Activated CD4-positive, alpha-beta T cell treated with anti-CD3 and anti-CD28 coated beads for 24 hours (primary cell): ENCODE measurements at places on chromosomes 6 and 20.

- no peak for DNase-seq
Observed at GRCh38 chr6:90107771-90108282, 188.8 kb downstream of the BACH2 start.

DNA sequence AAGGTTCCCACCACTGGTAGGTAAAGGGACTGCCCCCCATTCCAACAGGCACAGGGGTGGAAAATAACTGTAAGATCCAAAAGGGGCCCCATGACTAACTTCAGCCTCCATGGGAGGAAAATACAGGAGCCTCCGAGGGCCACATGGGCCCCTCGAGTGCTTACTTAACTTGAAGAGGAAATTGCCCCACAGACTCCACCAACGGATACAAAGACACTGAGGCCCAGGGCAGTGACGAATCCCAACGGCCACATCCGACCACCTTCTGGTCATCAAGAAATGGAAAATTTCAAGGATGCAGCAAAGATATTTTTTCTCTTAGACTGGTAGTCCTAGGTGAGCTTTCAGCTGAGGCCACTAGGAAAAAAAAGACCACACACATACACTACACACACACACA lies 116.0 kb upstream of the MRPS10 start:
- no peak for DNase-seq

GRCh38 chr6:35166520-35166919 lies 25.4 kb upstream of the TCP11 start:
- no peak for DNase-seq

GRCh38 chr6:108698593-108699289 lies 138.0 kb downstream of the FOXO3 start:
- DNase-seq, result no peak

DNA sequence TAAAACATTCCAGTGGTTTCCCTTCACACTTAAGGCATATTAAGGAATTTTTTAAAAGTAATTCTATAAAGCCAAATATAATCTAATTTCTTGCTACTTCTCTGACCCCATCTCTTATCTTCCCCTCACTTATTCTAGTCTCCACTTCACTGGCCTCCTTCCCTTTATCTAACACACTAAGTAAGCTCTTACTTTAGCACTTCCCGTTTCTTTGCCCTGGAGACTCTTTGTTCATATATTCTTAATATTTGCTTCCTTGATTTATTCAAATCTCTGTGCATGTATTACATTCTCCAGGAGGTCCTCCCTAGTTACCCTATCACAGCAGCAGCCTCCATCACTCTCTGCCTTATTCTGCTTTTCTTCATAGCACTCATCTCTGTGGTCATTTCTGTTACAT lies 20.3 kb downstream of the GTPBP2 start:
- no peak for DNase-seq

GRCh38 chr6:97665446-97665845 lies 382.4 kb upstream of the MMS22L start:
- DNase-seq, result no peak

DNA sequence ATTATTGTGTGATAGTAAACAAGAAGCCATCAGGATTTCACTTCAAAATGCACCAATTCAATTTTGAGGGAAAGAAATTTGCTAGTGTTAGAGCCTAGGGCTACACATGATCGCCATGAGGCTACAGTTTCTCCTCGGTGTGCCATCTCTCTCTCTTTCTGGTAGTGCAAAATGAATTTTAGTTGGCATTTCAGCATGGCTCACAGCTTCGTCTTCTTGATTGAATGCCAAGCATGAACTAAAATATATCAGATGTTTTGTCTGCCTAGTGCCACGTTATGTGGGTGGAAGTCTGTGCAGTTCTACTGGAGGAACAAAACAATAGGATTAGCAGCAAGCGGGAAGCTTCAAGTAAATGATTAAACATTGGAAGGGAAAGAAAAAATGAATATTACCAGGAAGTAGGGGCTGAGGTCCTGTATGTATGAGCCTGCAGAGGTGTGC lies 6.8 kb upstream of the MRAP2 start:
- no peak for DNase-seq

DNA sequence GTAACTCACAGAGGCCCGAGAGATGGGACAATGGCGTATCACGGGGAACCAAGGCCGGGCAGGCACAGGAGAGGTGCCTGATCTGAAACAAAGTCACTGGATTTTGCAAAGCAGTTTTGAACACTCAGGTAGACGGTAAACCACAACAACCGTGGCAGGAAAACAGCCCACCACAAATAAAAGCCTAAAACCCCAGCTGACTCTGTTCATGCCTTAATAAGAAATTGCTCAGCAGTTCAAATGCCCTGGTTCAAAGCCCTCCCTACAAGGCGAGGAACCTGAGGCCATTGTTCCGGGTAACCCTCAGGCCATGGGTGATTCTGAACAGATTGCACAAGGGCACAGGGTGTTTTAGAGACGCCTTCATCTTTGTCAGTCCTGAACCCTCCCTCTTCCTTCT lies 114.2 kb downstream of the MAP3K7 start:
- DNase-seq, result no peak

- DNase-seq, result no peak
Observed at GRCh38 chr20:11375966-11376365, 541.7 kb upstream of the BTBD3 start.

DNA sequence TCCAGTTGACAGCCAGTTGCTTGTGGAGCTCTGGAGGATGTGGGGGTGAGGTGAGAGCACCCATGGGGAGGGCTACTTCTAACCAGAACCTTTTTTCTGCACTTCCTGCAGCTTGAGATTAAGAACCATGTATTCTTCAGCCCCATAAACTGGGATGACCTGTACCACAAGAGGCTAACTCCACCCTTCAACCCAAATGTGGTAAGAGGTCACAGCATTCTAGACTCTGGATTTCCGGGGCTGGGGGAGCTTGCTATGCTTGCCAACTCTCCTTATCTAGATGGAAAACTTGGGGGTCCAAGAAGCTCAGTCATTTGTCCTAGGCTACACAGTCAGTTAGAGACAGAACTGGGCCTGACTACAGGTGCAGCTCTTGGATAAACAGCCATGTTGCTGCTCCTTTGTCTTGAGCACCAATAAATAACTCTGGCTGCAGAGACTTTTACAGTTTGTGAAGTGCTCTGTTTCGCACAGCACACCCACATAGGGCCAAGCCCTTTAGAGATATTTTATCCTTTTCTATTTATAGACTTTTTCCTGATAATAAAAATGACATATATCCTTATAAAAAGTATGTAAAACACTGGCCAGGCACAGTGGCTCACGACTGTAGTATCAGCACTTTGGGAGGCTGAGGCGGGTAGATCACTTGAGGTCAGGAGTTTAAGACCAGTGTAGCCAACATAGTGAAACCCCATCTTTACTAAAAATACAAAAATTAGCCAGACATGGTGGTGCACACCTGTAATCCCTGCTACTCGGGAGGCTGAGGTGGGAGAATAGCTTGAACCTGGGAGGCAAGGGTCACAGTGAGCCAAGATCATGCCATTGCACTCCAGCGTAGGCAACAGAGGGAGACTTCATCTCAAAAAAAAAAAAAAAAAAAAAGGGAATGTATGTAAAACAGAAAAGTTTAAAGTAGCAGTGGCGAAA lies 10.6 kb upstream of the IFT52 start:
- DNase-seq, result no peak

GRCh38 chr20:48203252-48203651 lies 418.0 kb upstream of the SULF2 start:
- DNase-seq, result no peak

DNA sequence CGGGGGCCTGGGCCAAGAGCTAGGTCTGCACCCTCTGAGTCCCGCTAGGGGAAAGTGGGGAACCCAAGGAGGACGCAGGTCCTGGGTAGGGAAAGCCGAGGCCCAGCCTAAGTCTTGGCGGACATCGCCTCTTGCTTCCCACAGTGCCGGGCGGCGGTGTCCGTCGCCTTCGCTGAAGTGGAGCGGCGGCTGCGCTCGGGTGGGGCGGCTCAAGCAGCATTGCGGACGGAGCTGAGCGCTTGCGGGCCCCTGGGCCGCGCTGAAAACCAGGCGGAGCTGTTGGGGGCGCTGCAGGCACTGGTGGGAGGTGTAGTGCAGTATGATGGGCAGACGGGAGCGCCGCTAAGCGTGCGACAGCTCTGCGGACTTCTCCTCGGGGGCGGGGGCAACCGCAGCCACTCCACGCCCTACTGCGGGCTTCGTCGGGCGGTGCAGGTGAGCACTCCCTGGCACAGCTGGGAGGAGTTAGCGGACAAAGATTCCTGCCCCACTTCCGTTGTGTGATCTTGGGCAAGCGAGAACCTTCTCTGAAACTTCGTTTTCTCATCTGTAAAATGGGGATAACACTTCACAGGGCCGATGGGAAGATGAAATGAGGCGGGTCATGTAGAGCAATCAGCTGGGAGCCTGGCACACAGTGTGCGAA lies 4.2 kb downstream of the PRSS16 start:
- DNase-seq, result peak; percentile 47

DNA sequence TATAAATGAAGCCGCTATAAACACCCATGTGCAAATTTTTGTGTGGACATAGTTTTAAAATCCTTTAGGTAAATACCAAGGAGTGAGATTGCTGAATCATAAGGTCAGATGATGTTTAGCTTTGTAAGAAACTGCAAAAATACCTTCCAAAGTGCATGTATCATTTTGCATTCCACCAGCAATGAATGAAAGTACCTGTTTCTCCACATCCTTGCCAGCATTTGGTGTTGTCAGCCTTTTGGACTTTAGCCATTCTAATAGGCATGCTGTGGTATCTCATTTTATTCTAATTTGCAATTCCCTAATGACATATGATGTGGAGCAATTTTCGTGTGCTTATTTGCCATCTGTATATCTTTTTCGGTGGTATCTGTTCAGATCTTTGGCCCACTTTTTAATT lies 93.7 kb downstream of the GCLC start:
- DNase-seq, result no peak

GRCh38 chr6:130776287-130776925 lies 50.8 kb upstream of the SMLR1 start:
- no peak for DNase-seq

DNA sequence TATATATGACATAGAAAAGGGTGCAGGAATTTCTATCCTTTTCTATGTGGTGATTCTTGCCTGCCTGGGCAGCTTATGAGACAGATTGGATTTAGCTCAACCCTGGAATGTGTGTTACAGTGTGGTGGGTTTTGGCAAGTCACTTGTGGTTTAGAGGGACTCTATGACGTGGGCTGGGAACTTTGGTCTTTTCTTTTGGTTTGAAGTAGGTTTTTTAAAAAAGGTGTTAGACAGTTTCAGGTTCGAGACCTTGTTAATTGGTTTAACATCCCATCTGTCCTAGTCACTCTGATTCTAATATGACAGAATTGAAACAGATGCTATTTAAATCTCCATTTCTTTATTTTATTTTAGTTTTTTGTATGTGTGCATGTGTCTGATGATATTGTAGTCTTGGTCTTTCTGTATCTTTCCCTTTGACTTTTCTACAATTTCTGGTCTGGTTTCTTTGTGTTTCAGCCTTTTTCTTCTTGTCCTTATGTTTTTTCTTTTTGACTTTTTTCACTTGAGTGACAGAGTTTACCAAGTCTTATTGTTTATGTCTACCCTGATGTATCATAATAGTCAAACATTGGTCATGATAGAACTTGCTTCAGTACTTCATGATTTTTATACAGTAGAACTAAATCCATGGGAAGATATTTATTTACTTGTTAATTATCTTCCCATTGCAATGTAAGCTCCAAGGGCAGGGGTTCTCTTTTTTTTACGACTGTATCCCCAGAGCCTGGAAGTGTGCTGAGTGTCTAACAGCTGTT lies 174.3 kb downstream of the CDKAL1 start:
- DNase-seq, result peak; percentile 11

DNA sequence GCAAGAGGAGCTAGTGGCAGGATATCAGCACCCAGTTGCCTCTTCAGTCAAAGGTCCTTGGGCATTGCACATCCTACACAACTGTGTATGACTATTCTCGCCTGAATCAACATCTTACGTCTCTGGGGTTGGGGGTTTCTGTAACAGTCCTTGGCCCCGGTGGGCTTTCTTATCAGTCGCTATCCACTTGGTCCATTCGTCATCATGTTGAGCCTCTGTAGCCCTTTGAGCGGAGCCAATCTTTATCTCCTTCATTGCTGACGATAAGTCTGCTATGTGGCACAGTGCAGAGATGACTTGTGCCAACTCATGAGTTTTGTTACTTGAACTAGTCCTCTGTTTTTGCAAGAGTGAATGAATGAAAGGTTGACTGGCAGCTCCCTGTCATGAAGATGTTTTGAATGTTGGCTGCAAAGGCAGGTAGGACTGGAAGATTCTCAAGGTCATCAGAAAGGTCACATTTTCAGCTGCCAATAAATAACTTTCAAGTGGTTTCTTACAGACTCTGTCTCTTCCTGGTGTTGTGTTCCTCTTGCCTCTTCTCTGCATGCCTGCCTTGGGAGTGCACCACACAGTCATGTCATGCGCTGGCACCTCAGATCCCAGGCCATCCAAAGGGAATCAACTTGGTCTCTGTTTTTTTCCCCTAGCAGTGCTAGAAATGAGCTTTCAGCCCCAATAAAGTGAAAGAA lies 238.9 kb downstream of the SLC24A3 start:
- DNase-seq, result no peak

DNA sequence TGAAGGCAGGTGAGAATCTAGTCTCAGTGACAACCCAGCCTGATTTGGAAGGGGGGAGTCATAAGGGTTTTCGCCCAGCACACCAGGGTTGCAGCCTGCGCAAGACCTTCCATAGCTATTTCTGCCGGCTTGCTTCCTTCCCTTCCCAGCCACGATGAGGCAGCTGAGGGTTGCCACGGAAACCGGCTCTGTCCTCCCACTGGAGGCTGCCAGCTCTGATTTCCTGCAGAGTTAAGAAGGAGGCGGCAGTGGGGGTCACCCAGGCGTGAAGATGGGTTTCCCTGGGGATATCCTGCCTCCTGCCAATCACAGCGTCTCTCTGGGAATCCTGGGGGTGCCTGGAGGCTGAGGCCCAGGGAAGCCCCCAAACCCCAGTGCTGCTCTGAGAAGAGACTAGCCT lies 23.1 kb upstream of the KCNB1 start:
- no peak for DNase-seq

- no peak for DNase-seq
Observed at GRCh38 chr6:138227316-138227781, 9.1 kb upstream of the PBOV1 start.

- DNase-seq, result no peak
Observed at GRCh38 chr20:63802469-63803240, 28.4 kb downstream of the ZBTB46 start.

- DNase-seq, result no peak
Observed at GRCh38 chr6:81589465-81590313, 162.8 kb downstream of the TENT5A start.

GRCh38 chr20:14477125-14477524 lies 139.7 kb upstream of the FLRT3 start:
- no peak for DNase-seq

GRCh38 chr6:142714951-142715785 lies 229.8 kb downstream of the HIVEP2 start:
- DNase-seq, result no peak

DNA sequence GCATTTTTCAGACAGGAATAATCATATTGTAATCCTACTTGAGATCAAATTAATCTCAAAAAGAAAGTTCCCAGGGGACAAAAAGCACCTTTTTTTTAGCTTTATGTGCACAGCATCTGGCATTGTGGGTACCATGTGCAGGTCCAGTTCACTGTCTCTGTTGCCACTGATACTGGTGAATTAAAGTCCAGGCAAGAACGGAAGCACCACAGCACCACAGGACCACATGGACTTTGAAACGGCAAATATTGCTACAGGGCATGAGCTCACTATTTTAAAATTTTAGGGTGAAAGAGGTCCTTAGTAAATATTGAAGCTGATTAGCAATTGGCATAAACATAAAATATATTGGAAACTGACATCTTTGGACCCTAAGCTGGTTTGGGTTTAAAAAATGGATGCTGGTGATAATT lies 709.0 kb downstream of the EPM2A start:
- no peak for DNase-seq
